ENCODE measurements at places on chromosomes 5 and 9.
A peak's percentile ranks its signal among the peaks of the same experiment; 100 is the strongest.

- peak; percentile 79 for DNase-seq
These were observed 27.5 kb downstream of the SPARC start for GRCh38 chr5:151659001-151659754.

GRCh38 chr9:129852579-129852978, 17.3 kb downstream of the USP20 start:
- DNase-seq, result no peak

- no peak for DNase-seq
These were observed 362.1 kb upstream of the RFX3 start for GRCh38 chr9:3887786-3888496.

DNA sequence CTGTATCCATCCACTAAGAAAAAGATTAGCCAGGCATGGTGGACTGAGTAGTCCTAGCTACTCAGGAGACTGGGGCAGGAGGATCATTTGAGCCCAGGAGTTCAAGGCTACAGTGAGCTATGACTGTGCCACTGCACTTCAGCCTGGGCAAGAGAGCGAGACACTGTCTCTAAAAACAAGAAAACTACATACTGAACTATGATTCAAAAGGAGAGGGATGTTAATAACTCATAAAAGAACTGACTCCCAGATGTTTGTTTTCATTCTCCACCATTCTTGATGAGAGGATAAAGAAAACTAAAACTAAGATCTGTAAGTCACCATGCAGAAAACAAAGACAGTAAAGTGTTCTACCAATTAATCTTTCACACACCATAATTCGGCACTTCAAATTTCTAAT, 53.5 kb downstream of the AUH start:
- no peak for DNase-seq

DNA sequence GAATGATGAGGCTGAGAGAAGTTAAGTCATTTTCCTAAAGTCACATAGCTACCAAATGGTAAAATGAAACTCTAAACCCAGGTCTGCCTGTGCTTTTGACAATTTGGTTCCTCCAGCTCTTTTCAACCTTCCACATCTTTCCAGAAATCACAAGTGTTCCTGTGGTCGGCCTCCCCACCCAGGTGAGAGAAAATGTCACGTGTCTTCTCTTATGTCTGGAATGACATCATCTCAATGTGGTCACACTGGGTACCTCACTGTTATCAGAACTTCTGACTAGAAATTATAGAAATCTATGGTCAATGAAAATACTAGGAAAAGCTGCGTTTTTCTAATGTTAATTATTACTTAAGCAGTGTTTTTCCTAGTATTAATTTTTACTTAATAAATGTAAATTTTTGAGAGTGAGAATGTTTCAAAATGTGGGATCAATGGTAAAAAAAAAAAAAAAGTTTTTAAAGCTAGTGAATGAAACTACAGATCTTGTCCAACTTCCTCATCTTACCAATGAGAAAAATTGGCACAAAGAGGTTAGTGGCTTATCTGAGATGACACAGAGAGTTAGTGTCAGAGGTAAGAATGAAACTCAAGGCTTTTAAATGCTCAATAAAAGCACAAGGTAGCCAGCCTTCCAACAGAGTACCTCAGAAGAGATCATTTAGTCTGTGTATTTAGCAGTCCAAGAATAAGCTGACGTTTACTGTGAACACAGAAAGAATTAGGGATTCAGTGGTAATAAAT, 228.7 kb upstream of the NR4A3 start:
- DNase-seq, result no peak

- DNase-seq, result no peak
These were observed 944 bp downstream of the ATOX1 start for GRCh38 chr5:151757233-151758140.

GRCh38 chr5:165877475-165877874, 2372.1 kb downstream of the MAT2B start:
- no peak for DNase-seq

GRCh38 chr5:4048398-4048797, 452.8 kb downstream of the IRX1 start:
- DNase-seq, result no peak

DNA sequence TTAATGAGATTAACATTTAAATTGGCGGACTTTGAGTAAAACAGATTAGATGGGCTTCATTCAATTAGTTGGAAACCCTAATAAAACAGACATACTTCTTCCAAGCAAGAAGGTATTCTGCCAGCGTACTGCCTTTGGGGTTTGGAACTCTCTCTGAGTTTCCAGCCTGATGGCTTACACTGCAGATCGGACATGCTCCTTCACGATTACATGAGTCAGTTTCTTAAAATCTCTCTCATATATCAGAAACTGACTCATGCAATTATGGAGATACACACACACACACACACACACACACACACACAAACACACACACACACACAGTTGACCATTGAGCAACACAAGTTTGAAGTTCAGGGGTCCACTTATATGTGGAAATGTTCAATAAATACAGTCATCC, 789.4 kb downstream of the CDH12 start:
- no peak for DNase-seq

GRCh38 chr9:90019626-90020025, 414.8 kb downstream of the GADD45G start:
- DNase-seq, result no peak

DNA sequence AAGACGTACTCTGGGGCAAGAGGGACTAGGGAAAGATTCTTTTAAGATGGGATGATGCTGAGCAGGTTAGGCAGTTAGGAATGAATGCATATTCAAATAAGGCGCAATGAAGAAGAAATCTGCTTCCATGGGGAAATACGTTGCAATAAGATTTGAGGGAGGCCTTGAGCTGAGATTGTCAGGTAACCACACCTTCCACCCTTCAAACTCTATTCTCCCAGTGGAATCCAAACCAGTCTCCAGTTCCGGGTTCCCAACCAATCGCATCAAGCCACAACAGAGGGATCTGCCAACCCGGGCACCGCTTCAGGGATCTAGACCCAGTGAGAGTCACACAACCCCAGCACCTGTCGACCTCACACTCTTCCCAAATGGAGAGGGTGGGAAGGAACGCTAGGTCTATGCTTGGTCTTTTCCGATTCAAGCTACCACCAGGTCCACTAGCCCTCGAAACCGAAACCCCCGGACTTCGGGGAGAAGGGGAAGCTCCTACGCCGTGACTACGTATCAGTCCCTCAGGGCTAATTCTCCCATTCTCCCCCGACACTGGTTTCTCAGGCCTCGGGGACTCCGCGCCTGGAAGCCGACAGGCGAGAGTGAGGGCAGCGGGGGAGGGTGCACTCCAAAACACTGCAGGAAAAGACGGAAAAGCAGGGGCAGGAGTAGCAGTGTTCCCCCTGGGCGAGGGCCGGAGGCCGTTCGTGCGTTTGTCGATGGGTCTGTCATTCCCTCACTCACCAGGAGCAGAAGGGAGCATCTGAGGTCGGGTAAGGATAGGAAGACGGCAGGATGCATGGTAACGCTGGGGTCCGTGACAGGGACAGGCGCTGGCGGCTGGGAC, 534 bp downstream of the ERP44 start:
- peak; percentile 44 for DNase-seq

GRCh38 chr9:15300218-15300617, 6.8 kb downstream of the TTC39B start:
- no peak for DNase-seq

DNA sequence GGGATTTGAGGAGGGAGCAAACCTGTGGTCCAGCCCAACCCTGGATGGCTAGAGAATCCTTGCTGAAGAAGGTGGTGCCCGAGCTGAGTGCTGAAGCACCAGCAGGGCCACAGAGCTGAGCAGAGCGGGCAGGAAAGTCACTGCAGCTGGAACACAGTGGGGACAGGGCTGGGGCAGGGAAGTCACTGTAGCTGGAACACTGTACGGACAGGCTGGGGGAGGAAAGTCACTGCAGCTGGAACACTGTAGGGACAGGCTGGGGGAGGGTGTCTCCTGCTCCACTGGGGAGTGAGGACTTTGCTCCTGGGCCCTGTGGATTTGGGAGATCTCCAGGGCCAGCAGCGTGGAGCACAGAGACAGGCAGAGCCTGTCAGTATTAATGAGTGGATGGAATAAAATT, 9.0 kb upstream of the SUSD3 start:
- no peak for DNase-seq

DNA sequence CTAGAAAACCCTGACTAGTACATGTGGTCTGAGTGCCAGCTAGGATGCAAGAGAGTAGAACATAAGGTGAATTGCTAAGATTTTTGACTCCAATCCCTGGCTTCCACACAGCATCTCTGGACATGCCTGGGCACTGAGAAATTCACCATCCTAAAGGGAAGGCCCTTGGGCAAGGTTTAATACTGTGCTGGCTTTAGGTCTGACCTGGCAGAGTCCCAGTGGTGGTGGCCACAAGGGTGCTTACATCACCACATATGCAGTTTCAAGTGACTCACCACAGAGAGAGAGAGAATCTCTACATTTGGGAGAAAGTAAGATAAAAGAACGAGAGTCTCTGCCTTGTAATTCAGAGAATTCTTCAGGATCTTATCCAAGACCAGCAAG, 661.6 kb upstream of the C9orf72 start:
- no peak for DNase-seq

- DNase-seq, result no peak
These were observed 12.8 kb downstream of the CEP78 start for GRCh38 chr9:78248635-78249034.

DNA sequence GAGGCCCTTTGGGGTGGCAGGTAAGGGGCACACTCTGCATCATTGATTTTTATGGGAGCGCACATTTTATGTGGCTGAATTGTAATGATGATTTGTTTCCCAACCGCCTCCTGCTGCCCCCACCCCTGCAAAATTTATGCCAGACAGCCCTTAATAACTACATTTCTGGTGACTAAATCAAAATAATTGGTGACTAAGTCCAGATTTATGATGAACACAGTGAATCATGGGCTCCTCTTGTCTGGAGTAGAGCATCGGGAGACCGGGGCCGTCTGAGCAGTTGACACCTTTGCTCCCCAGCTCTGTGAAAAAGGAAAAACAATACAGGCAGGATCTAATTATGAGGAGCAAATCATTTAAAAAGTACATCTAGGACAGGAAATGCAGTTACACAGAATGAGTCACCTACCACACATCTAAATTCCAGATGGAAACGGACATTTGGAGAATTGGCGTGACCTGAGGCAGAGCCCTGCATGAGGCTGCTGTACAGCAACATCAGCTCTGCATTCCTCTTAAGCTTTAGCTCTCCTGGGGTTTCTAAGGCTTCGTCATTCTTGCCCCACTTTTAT, 58.9 kb downstream of the DOCK2 start:
- DNase-seq, result no peak

GRCh38 chr5:155633338-155633957, 619.9 kb downstream of the KIF4B start:
- no peak for DNase-seq
